ENCODE measurements at places on chromosomes 3 and 15. TPM values are rescaled to one million over a fixed set of nuclear protein-coding genes. Genes with fewer than 3 reads are reported as not detected.

P2RY12 gene
- not detected for total RNA-seq

DNA sequence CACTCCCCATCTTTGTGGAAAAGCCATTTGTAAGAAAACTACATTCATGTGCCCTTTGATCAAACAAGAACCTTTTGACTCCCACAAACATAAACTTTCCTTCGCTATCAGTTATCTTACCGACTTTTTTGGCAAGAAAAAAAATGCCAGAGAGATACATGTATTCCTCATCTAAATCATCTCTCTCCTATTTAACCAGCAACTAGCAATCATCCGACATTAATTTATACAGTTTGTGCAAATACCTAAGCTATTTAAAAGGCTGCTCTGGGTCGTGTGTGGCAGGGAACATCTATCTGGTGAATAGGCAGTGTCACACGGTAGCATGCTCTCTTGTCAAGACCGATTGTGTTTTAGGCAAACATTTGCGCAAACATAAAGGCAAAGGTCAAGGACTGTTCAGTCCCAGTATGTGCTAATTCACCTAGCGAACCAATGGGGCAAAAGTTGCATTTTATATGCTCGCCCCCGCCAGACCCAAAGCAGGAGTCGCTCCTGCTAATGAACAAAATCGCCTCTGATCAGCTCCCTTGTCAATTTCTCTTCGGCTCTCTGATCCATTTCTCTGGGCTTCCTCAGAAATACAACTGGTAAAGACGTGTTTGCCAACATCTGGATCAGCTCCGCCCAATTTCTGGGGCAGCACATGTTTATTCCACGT lies 37.7 kb downstream of the ZIC4 start:
- H3K27me3 ChIP-seq: peaks cover 52% of the 10 kb centered on the region
- no peaks in the 10 kb centered on the region for H3K36me3 ChIP-seq
- no peak for DNase-seq
- H3K27ac ChIP-seq: no peak overlapping the region
- no peak overlapping the region for H3K4me3 ChIP-seq
- no peaks in the 10 kb centered on the region for H3K4me1 ChIP-seq

WDR49 gene
- total RNA-seq: not detected

- no peaks in the 10 kb centered on the region for H3K36me3 ChIP-seq
- no peak overlapping the region for H3K4me3 ChIP-seq
- H3K27me3 ChIP-seq: no peaks in the 10 kb centered on the region
- no peak for DNase-seq
- H3K4me1 ChIP-seq: no peaks in the 10 kb centered on the region
Observed at GRCh38 chr3:65902304-65902793, 136.4 kb downstream of the MAGI1 start.

DNA sequence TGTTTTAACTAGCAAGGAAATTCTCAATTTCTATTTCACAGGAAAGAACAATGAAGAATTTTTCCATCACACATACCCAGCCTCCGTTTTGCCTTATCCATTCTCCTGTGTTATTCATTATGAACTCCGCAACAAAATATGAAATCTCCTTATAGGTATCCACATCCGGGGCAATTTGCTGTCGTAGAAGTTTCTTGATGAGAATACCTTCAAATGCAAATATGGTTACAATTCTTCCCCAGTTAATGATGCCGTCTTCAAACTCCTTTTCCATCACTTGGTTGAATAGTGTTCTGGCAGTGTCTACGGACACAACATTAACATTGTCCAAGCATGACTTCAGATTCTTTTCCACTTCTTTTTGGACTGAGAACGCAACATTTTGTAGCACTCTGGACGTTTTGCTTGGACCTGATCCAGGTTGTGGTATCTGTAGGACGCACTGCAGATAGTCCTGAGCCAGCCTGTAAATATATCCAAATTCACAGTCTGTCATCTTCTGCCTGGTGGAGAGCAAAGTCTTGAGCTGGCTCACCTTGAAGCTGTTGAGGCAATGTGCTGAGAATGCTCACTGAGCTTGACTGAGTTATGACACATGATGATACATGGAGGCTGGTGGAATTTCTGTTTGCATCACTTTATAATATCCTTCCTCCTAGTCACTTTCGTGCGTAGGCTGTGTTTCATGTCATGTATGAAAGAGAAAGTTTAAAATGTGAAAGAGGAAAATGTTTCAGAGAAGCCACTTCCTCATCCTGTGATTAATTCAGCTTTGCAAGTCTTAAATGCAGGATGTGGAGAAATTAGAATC lies at the start of gene BCL2A1:
Gene BCL2A1 (minus strand): TSS at position 573 of the 811 bp plus-strand sequence. CDS start 77 bp downstream, at position 496.
- DNase-seq: peak; percentile 73
- peak within 1 kb of the TSS; percentile 94 for H3K27ac ChIP-seq
- peaks cover 56% of the 10 kb centered on the region for H3K4me1 ChIP-seq
- H3K27me3 ChIP-seq: no peaks in the 10 kb centered on the region
- peaks cover 8% of the 10 kb centered on the region for H3K36me3 ChIP-seq

- H3K4me3 ChIP-seq: no peak overlapping the region
- DNase-seq: no peak
- no peak overlapping the region for H3K27ac ChIP-seq
- peaks cover 2% of the 10 kb centered on the region for H3K27me3 ChIP-seq
- H3K36me3 ChIP-seq: no peaks in the 10 kb centered on the region
Observed at GRCh38 chr3:72696815-72697214, 151.4 kb downstream of the SHQ1 start.

DNA sequence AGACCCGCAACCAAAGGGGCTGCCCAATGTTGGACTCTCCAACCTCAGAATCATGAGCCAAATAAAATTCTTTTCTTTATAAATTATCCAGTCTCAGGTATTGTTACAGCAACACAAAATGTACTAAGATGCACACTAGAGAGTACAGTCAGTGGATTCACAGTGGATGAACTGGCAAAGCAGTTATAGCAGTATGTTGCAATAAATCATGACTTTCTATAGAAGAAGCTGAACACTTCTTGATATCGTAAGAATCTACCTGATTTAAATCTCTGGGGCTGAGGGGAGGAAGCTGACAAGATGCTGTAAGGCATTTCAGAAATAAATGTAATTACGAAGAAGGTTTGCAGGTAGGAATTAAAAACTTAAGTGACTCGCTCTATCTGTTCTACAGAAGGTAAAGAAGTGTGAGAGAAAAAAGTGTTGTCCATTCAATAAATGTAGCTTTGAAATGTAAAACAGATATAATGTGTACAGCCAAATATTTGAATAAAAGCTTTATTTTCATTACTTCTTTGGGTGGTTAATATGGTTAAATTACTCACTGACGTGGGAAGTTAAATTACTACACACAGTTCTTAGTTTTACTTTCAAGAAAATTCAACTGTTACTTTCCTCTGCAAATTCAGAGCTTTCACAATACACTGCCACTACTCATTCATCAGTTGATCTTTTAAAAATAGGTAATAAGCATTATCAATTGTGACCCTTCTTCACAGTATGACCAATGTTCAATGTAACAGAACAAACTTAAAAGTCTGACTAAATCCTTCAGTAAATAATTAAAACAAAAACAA lies 439.1 kb downstream of the SHQ1 start:
- H3K27ac ChIP-seq: peak overlapping the region; percentile 11
- DNase-seq: no peak
- H3K4me1 ChIP-seq: peaks cover 41% of the 10 kb centered on the region
- no peaks in the 10 kb centered on the region for H3K27me3 ChIP-seq
- no peak overlapping the region for H3K4me3 ChIP-seq
- H3K36me3 ChIP-seq: peaks cover 9% of the 10 kb centered on the region

DNA sequence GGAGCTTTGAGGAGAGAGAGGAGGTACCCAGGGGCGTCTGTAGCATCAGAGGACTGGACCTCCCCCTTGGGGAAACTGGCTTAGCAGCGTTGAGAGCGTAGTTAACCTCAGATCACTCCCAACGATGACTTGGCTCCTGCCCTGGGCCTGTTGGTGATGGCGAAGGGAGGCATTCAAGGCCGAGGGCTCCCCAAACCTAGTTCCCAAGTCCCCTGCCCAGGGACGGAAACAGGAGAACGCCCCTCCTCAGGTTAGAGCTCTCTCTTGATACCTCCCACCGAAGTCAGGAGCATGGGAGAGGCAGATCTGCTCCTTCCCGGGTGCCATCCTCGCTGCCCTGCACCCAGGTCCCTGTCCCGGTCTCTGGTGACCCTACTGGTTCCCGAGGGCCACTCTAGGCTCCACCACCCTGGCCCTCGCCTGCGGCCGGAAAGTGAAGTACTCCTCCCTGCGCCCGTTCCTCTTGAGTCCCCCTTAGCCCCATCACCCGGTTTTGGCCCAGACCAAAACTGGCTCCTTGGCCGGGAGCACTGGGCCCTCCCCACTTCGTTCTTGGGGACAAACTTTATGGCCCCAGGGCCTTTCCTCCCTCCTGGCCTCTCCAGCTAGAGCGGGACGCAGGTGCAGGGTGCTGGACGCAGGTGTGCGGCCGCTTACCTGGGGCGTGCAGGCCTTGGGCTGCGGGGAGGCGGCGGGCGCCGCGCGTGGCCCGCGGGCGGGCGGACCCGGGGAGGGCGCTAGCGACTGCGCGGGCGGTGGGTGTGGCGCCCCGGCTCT lies 2.6 kb upstream of the SKOR1 start:
- H3K4me3 ChIP-seq: no peak overlapping the region
- no peak overlapping the region for H3K27ac ChIP-seq
- H3K36me3 ChIP-seq: peaks cover 9% of the 10 kb centered on the region
- no peak for DNase-seq
- peaks cover 30% of the 10 kb centered on the region for H3K4me1 ChIP-seq

- no peaks in the 10 kb centered on the region for H3K27me3 ChIP-seq
- no peak overlapping the region for H3K4me3 ChIP-seq
- no peak for DNase-seq
- H3K36me3 ChIP-seq: peaks cover 9% of the 10 kb centered on the region
Observed at GRCh38 chr3:60064210-60065178, 1014.7 kb upstream of the CFAP20DC start.

DNA sequence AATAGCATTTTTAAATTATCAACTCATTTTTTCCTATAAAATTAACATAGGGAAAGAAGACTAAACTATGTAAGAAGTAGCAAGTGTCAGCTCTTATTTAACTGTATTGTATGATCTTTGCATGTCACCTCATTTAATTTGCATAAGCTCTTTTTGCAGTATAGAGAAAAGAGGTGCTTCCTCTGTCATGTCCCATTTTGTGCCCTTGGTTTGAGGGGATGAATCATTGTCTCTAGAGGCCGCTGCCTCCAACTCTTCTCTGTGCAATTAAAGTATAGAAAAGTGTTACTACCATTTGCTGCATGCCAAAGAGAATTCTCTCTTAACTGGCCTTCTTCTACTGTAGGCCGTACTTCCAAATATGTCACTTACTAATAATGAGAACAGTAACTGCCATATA lies 93.4 kb downstream of the LRRC28 start:
- peaks cover 3% of the 10 kb centered on the region for H3K36me3 ChIP-seq
- no peak for DNase-seq
- H3K27me3 ChIP-seq: no peaks in the 10 kb centered on the region
- H3K27ac ChIP-seq: no peak overlapping the region

DNA sequence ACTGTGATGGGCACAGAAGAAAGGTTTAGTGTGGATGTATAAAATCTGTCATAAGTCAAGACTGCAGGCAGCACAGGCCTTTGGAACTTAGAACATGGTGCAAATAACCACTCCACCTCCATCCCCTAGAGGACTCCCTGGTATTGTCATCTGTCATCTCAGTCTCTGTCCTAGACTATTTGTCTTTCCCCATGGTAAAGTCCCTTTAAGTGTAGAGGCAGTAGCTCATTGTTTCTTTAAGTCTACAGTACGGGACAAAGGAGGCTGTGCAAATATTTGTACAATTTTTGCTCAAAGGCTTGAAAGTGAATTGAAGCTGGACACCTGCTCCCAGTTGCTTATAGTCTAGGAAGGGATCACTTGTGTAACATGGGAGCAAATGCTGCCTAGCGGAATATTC lies 3.2 kb upstream of the PXYLP1 start:
- H3K27me3 ChIP-seq: peaks cover 4% of the 10 kb centered on the region
- no peak for DNase-seq
- peaks cover 21% of the 10 kb centered on the region for H3K4me1 ChIP-seq
- no peak overlapping the region for H3K27ac ChIP-seq

- peaks cover 4% of the 10 kb centered on the region for H3K27me3 ChIP-seq
- DNase-seq: peak; percentile 85
- peaks cover 4% of the 10 kb centered on the region for H3K36me3 ChIP-seq
- peak overlapping the region; percentile 87 for H3K27ac ChIP-seq
- peaks cover 42% of the 10 kb centered on the region for H3K4me1 ChIP-seq
- H3K4me3 ChIP-seq: peak overlapping the region; percentile 90
Observed at GRCh38 chr15:75198560-75199356, 2.9 kb upstream of the C15orf39 start.

DNA sequence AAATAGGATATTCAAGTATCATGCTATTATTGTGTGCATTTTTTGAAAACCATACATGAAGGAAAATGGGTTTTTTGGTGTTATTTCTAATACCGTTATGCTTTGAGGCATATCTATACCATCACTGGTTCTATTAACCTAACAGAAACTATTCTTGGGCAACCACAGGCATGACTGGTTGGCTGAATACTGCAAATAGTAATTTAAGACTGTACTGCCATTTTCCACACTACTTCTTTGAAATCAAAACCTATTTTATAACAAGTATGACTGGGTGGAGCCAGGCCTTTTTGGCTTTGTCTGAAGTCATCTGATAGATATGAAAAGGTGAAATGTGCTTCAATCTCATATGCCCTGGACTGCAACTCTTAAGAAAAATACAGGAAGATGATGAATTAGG lies 115.1 kb downstream of the ULK4 start:
- H3K4me3 ChIP-seq: no peak overlapping the region
- DNase-seq: no peak
- H3K4me1 ChIP-seq: peaks cover 12% of the 10 kb centered on the region
- no peak overlapping the region for H3K27ac ChIP-seq
- H3K27me3 ChIP-seq: no peaks in the 10 kb centered on the region

- H3K27me3 ChIP-seq: peaks cover 4% of the 10 kb centered on the region
- H3K4me1 ChIP-seq: no peaks in the 10 kb centered on the region
- DNase-seq: no peak
- H3K27ac ChIP-seq: no peak overlapping the region
- H3K36me3 ChIP-seq: no peaks in the 10 kb centered on the region
Observed at GRCh38 chr15:62494197-62494596, 329.1 kb upstream of the C2CD4B start.

- H3K4me3 ChIP-seq: no peak overlapping the region
- H3K27me3 ChIP-seq: no peaks in the 10 kb centered on the region
- H3K4me1 ChIP-seq: no peaks in the 10 kb centered on the region
- no peak overlapping the region for H3K27ac ChIP-seq
Observed at GRCh38 chr3:4551794-4552442, 58.8 kb downstream of the ITPR1 start.

DNA sequence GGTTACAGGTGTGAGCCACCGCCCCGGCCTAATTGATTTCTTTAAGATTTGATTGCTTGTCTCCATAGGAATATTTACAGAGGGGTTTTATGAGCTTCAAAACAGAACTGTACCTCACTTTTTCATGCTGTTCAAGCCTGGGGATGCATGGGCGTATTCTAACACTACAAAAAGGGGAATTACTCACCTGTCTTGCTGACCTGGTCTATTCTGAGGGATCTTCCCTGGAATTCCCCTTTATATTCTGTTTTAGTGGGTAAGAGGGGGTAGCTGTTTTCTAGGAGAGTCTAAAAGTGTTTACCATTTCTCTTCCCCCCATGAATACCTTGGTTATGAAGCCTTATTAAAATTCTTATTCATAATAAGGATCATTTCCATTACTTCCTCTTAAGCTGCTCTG lies 48.1 kb downstream of the NME9 start:
- H3K27ac ChIP-seq: no peak overlapping the region
- H3K4me1 ChIP-seq: peaks cover 1% of the 10 kb centered on the region
- no peak overlapping the region for H3K4me3 ChIP-seq
- peaks cover 19% of the 10 kb centered on the region for H3K36me3 ChIP-seq
- no peak for DNase-seq

GRCh38 chr3:154195620-154196356 lies 74.6 kb downstream of the ARHGEF26 start:
- no peak for DNase-seq
- no peak overlapping the region for H3K4me3 ChIP-seq
- H3K27me3 ChIP-seq: peaks cover 3% of the 10 kb centered on the region
- no peaks in the 10 kb centered on the region for H3K4me1 ChIP-seq

- H3K27ac ChIP-seq: peak overlapping the region; percentile 20
- H3K4me3 ChIP-seq: no peak overlapping the region
- H3K4me1 ChIP-seq: peaks cover 14% of the 10 kb centered on the region
- H3K27me3 ChIP-seq: no peaks in the 10 kb centered on the region
Observed at GRCh38 chr3:72134989-72135451, 350.1 kb upstream of the PROK2 start.

Measured in activated CD8-positive, alpha-beta T cell treated with anti-CD3 and anti-CD28 coated beads, Interleukin-2, amount 10 ng/mL, durations not matched to agents 7 days and 5 days (primary cell).